ENCODE measurements at places on chromosomes 1 and 21.

DNA sequence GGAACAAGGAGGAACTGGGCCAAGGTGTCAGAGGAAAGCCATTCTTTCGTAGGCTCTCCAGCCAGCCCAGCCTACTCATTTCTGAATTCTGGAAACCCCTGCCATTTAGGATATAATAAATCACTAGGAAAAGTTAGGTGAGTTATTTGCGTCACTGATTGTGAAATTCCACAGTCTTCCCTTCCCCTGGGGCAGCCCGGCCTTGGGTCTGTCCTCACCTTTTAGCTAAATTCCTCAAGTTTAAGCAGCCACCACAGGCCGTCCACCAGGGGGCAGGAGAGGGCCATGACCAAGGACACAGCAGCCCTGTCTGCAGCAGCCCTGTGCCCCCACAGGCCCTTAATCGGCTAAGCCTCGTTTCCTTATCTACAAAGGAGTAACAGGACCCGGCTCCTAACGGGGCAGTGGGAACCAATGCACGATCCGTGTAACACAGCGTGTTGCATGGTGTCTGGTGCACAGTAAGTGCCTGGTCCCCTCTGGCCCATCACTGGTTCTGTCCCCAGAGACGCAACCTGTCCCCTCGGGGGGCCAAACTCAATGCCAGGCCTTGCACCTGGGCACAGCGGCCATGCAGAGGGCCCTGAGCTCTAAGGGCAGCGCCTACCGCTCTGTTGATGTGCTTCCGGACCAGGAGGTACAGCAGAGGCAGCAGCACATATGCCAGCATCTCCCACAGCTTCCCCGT is 18.1 kb downstream of the GPR157 start:
- DNase-seq, result peak; percentile 95

- DNase-seq, result peak; percentile 76
Measured at GRCh38 chr1:174769961-174770549, 229.7 kb upstream of the CACYBP start.

- DNase-seq, result no peak
Measured at GRCh38 chr1:178946855-178947676, 76.2 kb upstream of the ANGPTL1 start.

DNA sequence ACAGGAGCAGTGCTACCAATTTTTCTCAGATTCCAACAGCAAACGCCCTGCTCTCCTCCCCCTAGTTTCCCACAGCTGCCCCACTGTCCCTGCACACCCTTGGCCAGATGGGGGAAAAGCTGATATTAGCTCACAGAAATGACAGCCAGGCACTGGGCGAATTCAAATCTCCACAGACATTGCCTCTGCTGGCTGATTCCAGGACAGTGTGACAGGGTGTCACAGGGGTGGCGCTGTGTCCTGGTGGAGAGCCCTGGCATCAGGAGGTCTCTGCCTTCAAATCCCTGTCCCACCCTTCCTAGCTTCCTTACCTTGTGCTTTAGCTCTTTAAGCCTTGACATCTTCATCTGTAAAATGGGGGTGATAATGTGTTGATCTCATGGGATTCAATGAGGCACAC is 10.4 kb downstream of the OLIG1 start:
- DNase-seq, result peak; percentile 5
